ENCODE measurements at places on chromosomes 7 and 10.

- DNase-seq, result no peak
These were observed 61.5 kb downstream of the GRB10 start for GRCh38 chr7:50721160-50721559.

DNA sequence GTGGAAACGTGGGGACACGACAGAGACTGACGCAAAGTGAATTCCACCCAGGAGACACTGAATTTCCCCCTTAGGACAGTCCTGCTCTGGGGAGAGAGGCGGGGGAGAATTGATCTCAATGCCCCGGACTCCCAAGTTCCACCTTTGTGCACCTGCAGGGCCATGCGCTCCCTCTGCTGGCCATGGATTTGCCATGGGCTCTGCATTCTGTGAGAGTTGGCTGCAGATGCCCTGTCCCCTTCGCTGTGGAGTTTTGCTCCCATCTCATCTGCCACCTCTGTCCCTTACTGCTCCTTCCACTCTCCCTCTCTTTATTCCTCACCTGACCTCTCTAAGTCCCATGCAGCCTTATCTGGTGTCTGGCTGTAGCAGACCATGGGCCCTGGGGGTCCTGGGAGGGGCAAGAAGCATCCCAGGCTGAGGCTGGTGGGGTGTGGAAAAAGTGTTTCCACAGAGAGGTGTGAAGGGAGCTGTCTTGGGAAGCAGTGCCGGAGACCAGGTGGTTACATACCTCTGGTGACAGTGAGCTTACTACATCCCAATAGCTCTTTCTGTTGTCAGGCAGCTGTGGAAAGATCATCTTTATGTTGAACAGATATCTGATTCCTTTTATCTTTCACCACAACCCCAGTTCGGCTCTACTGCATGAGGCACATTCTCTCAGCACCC is 14.3 kb downstream of the GHRHR start:
- DNase-seq, result no peak

- DNase-seq, result no peak
These were observed 148.1 kb downstream of the PCLO start for GRCh38 chr7:83014546-83014945.

GRCh38 chr7:134698481-134698880 is 51.8 kb downstream of the BPGM start:
- no peak for DNase-seq

DNA sequence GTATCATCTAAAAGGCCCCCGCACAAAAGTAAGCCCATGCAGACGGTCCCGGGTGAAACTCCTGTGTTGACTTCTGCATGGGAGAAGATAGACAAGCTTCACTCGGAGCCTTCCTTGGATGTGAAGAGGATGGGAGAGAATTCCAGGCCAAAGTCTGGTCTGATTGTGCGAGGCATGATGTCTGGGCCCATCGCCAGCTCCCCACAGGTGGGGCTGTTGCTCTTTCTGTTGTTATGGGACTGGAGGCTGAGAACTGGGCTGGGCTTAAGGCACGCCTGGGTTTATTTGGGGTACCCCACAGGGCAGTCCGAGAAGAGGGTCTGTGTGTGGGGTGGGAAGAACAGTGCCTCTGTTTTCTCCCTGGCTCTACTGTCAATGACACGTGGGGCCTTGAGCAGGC is 14.6 kb downstream of the MINDY4 start:
- no peak for DNase-seq

All from SHP77 treated with DMSO at 0.1 percent for 48 hours (cell line).